ENCODE measurements at places on chromosomes 1 and 21. TPM values are rescaled to one million over a fixed set of nuclear protein-coding genes. Genes with fewer than 3 reads are reported as not detected.

The NBPF1 gene
- 13.0 TPM for total RNA-seq

- no peaks in the 10 kb centered on the region for H3K4me1 ChIP-seq
- H3K36me3 ChIP-seq = no peaks in the 10 kb centered on the region
- H3K27me3 ChIP-seq = peaks cover 22% of the 10 kb centered on the region
- no peak for DNase-seq
- H3K27ac ChIP-seq = no peak overlapping the region
Measured at GRCh38 chr1:2989976-2990375, 31.3 kb upstream of the ACTRT2 start.

DNA sequence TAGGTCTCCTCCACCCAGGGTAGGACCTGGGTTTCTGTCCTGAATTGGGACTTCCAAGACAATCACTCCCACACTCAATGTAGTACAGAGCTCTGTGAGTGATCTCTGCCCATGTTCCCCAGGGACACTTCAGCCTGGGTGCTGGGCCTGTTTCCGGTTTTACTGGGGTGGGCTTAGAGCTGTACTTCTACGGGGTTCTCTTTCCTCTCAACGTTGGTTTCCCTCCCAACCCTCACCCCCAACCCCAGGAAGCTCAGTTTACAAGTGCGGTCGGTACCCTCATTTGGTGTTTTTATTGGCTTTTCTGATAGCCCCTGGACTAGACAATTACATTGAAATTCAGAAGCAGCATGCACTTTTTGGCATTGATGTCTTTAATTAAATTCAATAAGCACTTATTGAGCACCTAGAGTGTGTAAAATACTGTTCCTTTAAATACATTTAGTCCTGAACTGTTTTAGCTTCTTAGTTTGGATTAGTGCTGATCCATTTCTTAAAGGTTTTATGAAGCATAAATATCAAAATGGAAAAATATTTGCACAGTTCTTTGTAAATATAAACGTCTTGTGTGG lies 542 bp upstream of the XPR1 start:
- H3K36me3 ChIP-seq = no peaks in the 10 kb centered on the region
- no peaks in the 10 kb centered on the region for H3K27me3 ChIP-seq
- peaks cover 33% of the 10 kb centered on the region for H3K4me1 ChIP-seq
- peak overlapping the region; percentile 46 for H3K27ac ChIP-seq

The BTBD8 gene
- 3.9 TPM for total RNA-seq

- H3K27ac ChIP-seq = no peak overlapping the region
- H3K4me3 ChIP-seq = no peak overlapping the region
- no peaks in the 10 kb centered on the region for H3K36me3 ChIP-seq
- no peaks in the 10 kb centered on the region for H3K4me1 ChIP-seq
- no peak for DNase-seq
Measured at GRCh38 chr1:214615871-214616270, 12.9 kb downstream of the CENPF start.

The CMPK1 gene
- 74.6 TPM for total RNA-seq

The GJC2 gene
- total RNA-seq = 1.2 TPM

GRCh38 chr1:229148041-229148671 lies 122.8 kb upstream of the RAB4A start:
- peaks cover 3% of the 10 kb centered on the region for H3K4me1 ChIP-seq
- no peak overlapping the region for H3K27ac ChIP-seq
- no peak overlapping the region for H3K4me3 ChIP-seq

The OR2T35 gene
- not detected for total RNA-seq

DNA sequence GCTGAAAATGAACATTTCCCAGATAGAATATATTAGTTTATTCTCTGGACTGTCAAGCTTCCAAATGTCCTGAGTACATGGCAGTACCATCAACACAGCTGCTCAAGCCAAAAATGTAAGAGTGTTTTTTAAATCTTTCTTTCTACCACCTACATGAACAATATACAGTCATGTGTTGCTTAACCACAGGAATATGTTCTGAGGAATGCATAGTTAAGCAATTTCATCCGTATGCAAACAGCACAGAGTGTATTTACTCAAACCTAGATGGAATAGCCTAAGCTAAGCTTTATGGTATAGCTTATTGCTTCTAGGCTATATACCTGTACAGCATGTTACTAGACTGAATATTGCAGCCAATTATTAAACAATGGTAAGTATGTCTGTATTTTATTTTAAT lies 561.9 kb upstream of the ADGRL4 start:
- H3K27ac ChIP-seq = no peak overlapping the region
- no peaks in the 10 kb centered on the region for H3K36me3 ChIP-seq
- no peaks in the 10 kb centered on the region for H3K4me1 ChIP-seq
- DNase-seq = no peak

The RRP15 gene
- 17.9 TPM for total RNA-seq

- H3K36me3 ChIP-seq = no peaks in the 10 kb centered on the region
- H3K27me3 ChIP-seq = no peaks in the 10 kb centered on the region
- no peak overlapping the region for H3K27ac ChIP-seq
- peaks cover 17% of the 10 kb centered on the region for H3K4me1 ChIP-seq
- no peak overlapping the region for H3K4me3 ChIP-seq
- DNase-seq = no peak
Measured at GRCh38 chr1:24048205-24048869, 63.6 kb downstream of the MYOM3 start.

The APP gene
- 404 TPM for total RNA-seq

DNA sequence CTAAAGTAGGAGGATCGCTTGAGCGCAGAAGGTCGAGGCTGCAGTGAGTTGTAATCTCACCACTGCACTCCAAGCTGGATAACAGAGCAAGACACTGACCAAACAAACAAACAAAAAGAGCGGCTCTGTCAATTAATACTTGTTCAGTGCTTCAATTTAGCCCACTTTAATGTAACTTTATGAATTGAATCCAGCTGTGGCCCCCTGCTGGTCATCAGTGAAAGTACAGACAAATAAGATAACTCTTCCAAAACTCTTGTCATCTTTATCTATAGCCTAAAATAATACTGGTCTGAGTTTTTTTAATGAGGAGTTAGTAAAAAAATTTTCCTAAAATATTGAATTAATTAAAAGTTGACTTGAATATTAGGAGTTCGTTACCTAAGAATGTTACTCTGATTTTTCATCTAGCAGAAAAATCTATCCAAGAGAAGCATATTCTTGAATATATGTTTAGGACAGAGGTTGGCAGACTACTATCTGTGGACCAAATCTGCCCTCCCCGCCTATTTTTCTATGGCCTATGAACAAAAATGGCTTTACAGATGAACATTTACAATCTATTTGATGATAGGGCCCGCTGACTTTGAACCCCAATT lies 26.1 kb downstream of the ATP5PF start:
- no peaks in the 10 kb centered on the region for H3K36me3 ChIP-seq
- no peak overlapping the region for H3K4me3 ChIP-seq
- H3K4me1 ChIP-seq = peaks cover 32% of the 10 kb centered on the region
- no peak overlapping the region for H3K27ac ChIP-seq

The AK5 gene
- total RNA-seq = 0.30 TPM

The TOMM40L gene
- total RNA-seq = 35.4 TPM

GRCh38 chr1:113320272-113320671 lies 70.0 kb upstream of the MAGI3 start:
- H3K27me3 ChIP-seq = no peaks in the 10 kb centered on the region
- no peaks in the 10 kb centered on the region for H3K4me1 ChIP-seq
- no peak overlapping the region for H3K27ac ChIP-seq

The RYR2 gene
- 795 TPM for total RNA-seq

DNA sequence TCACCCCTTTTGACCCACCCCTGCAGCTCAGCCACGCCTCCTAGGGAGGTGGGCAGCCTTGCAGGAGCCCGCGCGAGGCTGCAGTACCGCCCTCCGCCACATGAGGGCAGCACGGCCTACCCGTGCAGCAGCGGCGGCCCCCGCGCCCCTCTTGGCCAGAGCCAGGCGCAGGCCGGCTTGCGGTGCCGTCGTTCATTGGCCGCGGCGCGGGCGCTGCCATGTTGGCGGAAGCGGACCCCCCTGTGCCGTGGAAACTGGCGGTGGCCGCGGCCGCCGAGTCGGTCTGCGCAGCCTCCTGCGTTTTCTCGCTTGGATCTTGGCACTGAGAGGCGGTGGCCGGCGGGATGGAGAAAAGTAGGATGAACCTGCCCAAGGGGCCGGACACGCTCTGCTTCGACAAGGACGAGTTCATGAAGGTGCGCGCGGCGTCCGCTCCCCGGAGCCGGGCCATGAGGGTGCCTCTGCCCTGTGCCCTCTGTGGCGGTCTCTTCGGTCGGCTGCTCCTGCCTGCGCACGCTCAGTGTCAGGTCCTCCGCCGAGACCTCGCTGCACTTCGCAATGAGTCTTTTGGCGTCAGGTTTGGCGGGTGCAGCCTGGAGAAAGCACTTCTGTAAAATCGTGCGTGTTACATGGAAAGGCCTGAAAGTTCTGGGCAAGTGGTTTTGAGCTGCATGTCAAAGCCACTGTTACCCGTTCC lies at the start of gene COG2:
Gene COG2 (plus strand): TSS at position 219 of the 697 bp plus-strand sequence. CDS start 126 bp downstream, at position 345.
- peaks cover 8% of the 10 kb centered on the region for H3K36me3 ChIP-seq
- H3K27ac ChIP-seq = no peak within 1 kb of the TSS
- DNase-seq = peak; percentile 97
- peaks cover 41% of the 10 kb centered on the region for H3K4me1 ChIP-seq
- no peaks in the 10 kb centered on the region for H3K27me3 ChIP-seq

GRCh38 chr1:79287982-79288381 lies 281.5 kb upstream of the ADGRL4 start:
- no peak for DNase-seq
- no peaks in the 10 kb centered on the region for H3K36me3 ChIP-seq
- H3K4me3 ChIP-seq = no peak overlapping the region
- no peaks in the 10 kb centered on the region for H3K4me1 ChIP-seq
- H3K27me3 ChIP-seq = no peaks in the 10 kb centered on the region
- no peak overlapping the region for H3K27ac ChIP-seq

- H3K4me1 ChIP-seq = peaks cover 49% of the 10 kb centered on the region
- H3K27ac ChIP-seq = no peak overlapping the region
- H3K27me3 ChIP-seq = no peaks in the 10 kb centered on the region
- no peak overlapping the region for H3K4me3 ChIP-seq
- H3K36me3 ChIP-seq = no peaks in the 10 kb centered on the region
Measured at GRCh38 chr1:24692351-24692980, 49.4 kb downstream of the SRRM1 start.

The TRABD2B gene
- 0.92 TPM for total RNA-seq

- no peak overlapping the region for H3K4me3 ChIP-seq
- no peak overlapping the region for H3K27ac ChIP-seq
- H3K4me1 ChIP-seq = no peaks in the 10 kb centered on the region
- H3K27me3 ChIP-seq = no peaks in the 10 kb centered on the region
- DNase-seq = no peak
- no peaks in the 10 kb centered on the region for H3K36me3 ChIP-seq
Measured at GRCh38 chr21:34800797-34801518, 132.2 kb downstream of the CLIC6 start.

DNA sequence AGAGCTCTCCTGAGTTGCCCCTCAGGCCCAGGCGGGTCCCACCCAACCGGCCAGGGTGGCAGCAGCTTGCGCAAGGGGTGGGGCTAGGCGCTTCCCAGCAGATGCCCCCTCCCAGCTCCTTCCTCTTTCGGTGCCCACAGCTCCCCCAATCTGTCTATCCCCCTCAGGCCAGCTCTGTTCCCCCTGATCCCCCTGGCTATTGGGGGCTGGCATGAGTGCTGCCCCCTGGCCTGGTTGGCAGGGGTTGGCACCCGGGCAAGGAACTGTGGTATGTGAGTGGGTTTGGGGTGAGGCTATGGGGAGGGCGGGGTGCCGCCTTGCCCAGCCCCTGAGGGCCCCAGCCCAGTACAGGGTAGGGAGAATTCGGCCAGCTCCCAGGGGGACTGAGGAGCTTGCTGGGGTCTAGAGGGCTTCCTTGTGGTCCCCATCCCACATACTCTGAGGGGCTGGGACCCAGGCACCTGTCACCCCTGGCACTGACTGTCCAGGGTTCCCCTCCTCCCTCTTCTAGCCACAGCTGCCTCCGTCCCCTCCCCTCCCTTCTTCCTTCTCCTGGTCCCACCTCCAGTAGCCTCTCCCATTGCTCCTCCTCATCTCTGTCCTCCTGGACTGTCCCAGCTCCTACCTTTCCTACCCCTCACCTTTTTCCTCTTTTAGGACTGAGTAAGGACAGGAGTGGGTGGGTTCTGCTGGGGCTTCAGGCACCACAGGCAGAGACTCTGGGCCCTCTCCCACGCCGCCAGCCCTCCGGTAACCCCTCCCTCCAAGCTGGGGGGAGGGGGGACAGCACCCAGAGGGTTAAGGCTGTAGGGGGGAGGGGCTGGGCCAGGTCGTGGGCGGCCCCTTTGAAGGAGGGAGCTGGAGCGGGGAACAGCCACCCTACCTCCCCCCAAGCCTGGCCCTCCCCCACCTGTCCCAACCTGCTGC lies 5.7 kb downstream of the ZBTB7B start:
- H3K4me3 ChIP-seq = no peak overlapping the region
- peak overlapping the region; percentile 97 for H3K27ac ChIP-seq
- H3K4me1 ChIP-seq = peaks cover 60% of the 10 kb centered on the region
- H3K27me3 ChIP-seq = no peaks in the 10 kb centered on the region

DNA sequence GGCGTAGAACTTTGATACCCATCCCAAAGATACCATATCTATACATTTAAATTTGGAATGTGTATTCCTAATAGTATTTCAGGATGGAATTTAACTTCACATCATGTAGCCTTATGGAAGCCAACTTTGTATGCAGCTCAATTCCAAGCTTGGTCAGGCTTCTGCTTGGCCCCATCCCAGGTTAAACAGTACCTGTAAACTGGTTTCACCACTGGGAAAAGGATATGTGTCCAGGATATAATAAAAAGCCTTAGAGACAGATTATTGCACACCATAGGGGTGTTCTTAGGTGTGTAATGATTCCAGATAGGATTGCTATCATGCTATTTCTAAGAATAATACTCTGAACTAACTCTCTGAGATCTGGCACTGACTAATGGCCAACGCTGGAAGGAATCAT lies 28.1 kb downstream of the ADAM30 start:
- H3K4me1 ChIP-seq = no peaks in the 10 kb centered on the region
- H3K27ac ChIP-seq = no peak overlapping the region
- no peak overlapping the region for H3K4me3 ChIP-seq
- H3K36me3 ChIP-seq = no peaks in the 10 kb centered on the region
- H3K27me3 ChIP-seq = peaks cover 2% of the 10 kb centered on the region

DNA sequence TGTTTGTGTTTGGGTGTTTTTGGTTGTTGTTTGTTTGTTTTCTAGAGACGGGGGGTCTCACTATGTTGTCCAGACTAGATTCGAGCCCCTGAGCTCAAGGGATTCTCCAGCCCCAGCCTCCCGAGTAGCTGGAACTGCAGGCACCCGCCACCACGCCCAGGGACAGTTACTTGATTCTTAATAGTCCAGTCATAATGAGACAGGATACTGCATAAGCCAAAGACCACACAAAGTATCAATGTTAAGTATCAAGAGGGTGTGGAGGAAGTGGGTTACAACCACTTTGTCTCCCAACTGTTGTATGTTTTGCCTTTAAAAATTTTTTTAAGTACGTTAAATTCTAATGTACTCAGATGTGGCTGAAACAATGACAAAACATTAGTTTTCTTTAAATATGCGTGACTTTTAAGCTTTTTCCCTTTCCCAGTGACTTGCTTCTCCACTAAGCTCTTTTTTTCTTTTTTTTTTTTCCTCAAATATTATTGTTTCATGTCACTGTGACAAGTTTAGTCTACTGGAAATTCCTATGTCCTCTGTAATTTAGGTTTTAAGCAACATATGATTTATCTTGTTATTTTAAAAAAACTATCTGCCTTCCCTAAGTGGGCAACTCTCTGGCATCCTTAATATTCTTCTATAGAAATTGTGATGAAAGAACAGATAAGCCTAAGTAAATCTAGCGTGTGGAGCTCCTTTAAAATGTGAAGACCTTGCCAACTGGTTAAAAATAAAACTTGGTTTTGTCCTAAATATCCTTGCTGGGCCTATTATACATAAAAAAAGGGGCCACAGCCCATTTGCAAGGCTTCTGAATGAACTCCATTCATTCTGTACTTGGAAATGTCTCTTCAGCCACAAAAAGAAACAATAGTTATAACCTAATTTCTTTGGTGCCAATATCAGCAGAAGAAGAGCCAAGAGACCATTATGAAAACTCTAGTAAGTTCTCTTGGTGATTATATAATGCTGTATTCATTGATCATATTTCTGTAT lies 56.2 kb upstream of the DPH5 start:
- no peaks in the 10 kb centered on the region for H3K4me1 ChIP-seq
- H3K4me3 ChIP-seq = no peak overlapping the region
- DNase-seq = no peak
- no peak overlapping the region for H3K27ac ChIP-seq

Data from heart right ventricle (tissue), 16 donors.